ENCODE measurements at places on chromosomes 2 and 18. TPM values are rescaled to one million over a fixed set of nuclear protein-coding genes. Genes with fewer than 3 reads are reported as not detected.

GRCh38 chr2:171159372-171160118 is 1.1 kb downstream of the TLK1 start:
- peak; percentile 51 for DNase-seq

DNA sequence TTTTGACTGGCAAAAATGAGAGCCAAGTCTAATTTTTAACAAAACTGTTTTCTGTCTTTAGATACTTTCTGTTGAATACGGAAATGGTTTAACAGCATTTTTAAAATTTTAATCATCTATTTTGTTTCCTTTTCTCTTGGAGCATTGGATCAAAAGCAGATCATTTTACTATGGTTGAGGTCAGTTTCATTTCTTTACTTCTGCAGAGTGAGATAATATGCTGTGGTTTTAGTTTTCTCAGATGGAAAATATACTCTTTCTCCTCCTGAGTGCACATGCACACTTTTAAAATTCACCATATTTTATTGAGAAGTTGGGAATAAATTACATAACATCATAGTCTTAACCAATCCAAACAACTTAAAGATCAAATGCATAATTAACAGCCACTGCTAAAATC is 283.3 kb downstream of the SLC8A1 start:
- no peak for DNase-seq

DNA sequence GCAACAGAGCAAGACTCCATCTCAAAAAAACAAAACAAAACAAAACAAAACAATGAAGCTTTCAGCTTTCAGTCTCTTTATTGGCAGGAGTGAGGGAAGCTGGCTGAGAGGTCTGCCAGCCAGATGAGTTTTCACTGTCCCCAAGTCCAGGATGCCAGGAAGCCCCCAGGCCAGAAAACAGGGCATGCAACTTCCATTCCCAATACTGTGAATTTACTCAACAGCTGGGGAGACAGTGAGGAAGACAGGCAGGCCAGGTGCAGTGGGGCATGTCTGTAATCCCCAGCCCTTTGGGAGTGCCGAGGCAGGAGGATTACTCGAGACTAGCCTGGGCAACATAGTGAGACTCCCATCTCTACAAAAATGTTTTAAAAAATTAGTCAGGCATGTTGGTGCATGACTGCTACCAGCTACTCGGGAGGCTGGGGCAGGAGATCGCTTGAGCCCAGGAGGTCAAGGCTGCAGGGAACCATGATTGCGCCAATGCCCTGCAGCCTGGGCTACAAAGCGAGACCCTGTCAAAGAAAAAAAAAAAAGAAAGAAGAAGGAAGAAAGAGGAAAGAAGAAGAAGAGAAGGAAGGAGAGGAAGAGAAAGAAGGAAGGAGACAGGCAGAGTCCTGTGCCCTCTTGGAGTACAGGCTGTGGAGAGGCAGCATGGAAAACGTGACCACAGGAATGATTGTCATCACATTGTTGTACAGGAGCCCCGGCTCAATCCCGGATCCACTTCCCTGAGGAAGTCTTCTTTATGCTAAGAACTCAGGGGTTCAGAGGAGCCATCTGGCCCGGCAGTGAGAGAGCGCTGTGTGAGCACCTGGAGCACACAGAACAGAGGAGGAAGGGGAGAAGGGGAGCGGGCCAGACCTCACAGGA is 29.2 kb upstream of the POMC start:
- no peak for DNase-seq

- no peak for DNase-seq
Measured at GRCh38 chr2:155250800-155251199, 552.3 kb downstream of the KCNJ3 start.

- DNase-seq = no peak
Measured at GRCh38 chr18:24516261-24516660, 55.8 kb downstream of the HRH4 start.

ANKRD30B gene
- total RNA-seq = not detected

DNA sequence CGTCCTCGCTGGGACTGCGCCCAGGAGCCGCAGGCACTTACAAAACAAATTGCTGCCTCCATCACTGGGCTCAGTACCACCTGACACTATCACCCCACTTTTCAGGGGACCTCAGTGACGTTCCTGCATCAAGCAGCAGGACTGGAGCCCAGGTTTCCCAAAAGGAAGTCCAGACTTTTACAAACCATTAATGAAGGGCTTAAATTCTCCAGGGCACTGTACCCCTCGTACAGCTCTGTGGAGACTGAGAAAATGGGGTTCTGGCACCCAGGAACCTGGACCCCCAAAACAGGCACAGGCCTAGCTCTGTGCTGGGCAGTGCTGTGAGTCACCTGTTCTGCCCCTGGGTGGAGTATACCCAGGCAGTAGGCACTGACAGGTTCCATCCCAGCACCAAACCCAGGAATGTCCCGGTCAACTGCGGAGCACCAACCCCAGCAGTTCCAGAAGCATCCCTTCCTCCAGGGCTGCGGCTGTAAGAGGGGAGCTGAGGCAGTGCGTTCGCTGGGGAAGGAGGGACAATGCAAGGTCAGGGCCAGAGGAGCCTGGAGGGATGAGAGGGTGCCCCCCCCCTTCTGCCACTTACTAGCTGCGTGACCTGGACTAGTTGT is 24.6 kb upstream of the NOTO start:
- no peak for DNase-seq

DNA sequence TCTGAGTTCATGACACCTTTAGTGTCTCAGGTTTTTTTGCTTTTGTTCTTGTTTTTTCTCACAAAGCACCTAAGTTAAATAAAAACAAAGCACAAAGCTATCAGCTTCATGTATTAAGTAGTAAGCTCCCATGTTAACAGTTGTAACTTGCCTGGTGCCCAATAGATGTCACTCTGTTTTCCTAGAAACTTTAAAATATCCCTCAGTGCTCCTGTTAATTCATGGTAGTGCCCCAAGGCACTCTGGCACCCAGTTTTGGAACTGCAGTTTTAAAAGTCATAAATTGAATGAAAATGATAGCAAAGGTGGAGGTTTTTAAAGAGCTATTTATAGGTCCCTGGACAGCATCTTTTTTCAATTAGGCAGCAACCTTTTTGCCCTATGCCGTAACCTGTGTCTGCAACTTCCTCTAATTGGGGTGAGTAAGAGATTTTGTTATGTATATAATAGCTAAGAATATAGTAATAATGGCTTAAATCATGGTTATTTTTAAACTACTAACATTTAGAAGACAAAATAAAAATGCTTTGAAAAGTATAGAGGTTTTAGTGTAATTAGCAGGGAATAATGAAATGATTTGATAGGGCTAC is 555.0 kb upstream of the TMEFF2 start:
- DNase-seq = no peak

DNA sequence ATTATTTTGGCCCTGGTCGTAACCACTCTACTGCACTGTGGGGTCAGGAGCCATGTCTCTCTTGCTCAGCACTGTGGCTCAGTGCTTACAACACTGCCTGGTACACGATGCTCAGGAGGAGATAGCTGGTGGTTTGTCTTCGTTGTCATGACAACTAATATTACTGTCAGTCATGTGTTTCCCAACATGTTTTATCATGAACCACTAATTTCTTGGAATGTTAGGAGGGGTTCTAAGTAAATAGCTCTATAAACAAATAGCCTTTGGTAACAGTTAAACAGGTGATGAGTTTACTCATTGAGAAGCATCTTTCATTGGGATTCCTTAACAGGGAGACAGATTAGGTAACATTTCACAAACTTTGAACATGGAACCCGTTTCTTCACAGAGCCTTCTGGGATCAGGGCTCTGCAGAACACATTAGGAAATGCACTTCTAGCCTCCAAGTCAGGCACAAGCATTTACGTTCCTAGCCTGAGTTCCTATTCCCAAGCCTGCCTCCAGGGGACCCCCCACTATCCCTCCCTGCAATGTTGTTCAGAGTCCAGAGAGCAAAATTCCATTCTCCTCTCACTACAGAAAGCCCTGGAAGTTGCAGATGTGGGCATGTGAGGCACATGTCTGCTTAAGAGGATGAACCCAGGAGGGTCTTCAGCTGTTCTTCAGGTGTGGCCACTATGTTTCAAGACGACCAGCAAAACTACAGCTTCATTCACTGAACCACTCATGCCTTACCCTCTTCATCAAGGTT is 6.4 kb upstream of the RBM44 start:
- no peak for DNase-seq

DNA sequence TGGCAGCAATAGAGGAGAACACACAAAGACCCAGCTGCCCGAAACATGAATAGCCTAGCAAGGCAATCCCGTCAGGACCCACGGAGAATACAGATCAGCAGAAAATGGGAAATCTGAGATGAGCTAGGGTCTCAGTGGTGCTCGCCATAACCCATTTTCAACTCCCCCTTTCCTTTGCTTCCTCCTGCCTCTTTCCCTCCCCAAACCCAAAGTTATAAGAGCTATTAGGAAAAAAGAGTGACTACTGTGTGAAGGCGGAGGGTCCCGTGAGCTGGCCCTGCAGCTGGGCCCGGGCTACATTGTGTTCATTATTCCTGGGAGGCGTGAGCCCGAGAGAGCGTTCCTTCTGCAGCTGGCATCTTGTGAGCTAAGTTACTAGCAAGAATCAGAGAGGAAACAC is 118.4 kb downstream of the PID1 start:
- DNase-seq = no peak

DNA sequence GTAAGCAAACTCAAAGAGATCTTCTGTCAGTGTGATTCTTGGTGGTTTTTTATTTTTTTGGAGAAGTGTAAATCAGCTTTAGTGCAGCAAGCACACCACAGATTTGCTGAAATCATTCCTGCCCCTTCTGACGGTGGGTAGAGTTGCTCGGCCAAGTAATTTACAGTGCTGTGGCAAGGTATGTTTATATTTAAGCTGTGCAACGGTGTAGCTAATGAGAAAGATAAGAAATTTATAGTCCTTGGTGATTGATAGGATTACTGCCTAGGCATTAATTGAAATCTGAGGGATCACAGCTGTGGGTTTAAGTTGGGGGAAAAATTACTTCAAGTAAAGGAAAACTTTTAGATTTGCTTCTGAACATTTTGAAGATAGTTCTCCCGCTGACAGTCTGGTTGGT is 286.6 kb downstream of the AGAP1 start:
- no peak for DNase-seq

DNA sequence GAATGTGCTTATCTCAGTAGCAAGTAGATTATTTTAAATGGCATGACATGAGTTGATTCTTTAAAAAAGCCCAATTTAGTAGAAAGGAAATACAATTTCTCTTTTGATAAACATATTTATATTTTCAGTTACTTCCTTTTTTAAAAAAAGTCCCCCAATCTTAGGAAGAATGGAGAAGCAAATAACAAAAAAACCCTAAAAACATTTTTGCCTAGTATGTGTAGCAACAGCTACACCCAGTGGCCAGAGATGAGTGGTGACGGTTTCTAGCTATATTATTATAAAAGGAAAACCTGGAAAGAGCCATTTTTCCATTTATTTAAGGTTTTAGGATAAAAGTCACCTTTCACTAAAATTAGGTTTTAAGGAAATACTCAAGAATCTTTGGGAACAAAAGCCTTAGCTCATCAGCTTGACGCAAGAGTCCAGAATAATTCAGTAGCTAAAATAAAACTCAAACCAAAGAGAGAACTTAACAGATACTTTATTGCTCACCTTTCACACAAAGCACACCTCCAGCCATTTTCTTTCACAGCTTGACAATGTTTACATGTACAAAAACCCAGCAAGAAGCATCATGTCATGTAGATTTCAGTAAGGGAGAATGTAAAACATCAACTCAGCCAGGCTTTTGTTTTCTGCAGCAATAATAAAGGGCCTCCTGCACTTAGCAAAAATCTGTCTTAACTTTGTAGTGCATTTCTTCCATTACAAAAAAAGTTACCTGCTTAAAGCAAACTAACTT is 15.7 kb downstream of the FAM98A start:
- DNase-seq = peak; percentile 27

APOB gene
- total RNA-seq = 5.1 TPM

Data from heart right ventricle (tissue), 16 donors.